ENCODE measurements at places on chromosomes 3 and 15. TPM values are rescaled to one million over a fixed set of nuclear protein-coding genes. Genes with fewer than 3 reads are reported as not detected.
A peak's percentile ranks its signal among the peaks of the same experiment; 100 is the strongest.

DNA sequence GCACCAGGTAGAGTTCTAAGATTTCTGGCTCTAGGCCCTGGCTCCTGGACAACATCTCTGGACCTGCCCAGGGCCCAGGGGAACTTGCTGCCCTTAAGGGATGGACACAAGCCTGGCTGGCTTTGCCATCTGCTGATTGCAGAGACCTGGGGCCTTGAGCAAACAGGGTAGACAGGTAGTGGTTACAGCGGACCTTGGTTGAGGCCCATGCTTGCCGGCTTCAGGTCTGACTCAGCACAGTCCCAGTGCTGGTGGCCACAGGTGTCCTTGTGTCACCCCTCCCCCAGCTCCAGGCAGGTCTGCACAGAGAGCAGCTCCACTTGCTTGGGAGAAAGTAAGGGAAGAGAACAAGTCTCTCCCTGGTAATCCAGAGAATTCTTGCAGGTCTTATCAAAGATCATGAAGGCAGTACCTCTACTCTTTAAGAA, 15.9 kb upstream of the ACTL6A start:
- peak; percentile 67 for DNase-seq

- DNase-seq = no peak
Measured at GRCh38 chr15:24734396-24734795, 58.8 kb downstream of the NPAP1 start.

DNA sequence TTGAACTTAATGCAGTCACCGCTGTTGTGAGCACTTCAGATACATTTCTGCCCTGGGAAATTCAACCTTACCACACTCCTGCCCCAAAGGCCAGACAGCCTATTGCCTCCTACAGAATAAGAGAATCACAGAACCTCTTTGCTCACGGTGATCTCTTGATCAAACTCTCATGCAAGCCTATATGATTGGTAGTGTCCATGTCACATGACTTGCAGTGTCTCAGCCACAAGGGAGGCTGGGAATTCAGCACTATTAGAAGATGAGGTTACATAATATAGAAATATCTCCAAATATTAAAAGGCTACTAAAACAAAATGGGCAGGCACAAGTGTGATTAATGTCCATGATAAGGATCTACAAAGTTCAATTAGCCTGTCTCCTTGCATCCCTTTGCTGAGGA, 3.8 kb upstream of the PCOLCE2 start:
- no peak for DNase-seq

DNA sequence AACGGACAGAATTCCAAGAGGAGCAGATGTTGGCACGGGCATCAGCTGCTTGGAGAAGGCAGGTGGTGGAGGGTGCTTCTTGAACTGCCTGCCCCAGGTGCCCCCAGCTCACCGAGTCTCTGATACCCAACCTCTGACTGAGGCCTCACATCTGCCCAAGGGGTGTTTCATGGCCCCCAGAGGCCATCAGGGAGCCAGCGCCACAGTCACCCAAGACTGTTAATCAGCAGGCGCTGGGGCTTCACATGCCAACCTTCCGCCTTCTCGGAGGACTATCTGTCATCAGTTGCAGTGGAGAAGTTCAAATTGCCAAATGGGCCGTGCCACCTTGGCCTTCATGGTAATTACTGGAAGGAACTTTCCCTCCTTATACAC, 61.9 kb upstream of the SLC6A1 start:
- DNase-seq = no peak

GRCh38 chr3:197550489-197550888, 5.3 kb downstream of the BDH1 start:
- DNase-seq = no peak

Gene SI
- total RNA-seq = 78.4 TPM

DNA sequence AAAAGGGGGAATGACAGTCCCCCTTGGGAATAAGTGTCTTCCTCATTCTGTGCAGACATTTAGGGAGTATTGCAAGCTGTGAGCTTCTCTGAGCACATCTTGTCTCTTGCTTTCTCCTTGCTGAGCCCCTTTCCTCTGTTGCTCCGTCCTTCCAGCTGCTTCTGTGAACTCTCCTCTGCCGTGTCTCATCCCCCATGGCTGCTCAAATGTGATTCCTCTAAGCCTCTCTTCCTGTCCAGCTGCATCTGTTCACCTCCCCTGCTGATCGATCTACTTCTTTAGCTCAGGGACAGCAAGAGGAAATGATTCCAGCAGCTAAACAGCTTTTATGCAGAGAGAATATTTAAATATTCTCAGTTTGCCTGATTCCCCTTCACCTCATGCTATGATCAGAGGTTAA, 328.0 kb upstream of the DNAJC19 start:
- DNase-seq = no peak

DNA sequence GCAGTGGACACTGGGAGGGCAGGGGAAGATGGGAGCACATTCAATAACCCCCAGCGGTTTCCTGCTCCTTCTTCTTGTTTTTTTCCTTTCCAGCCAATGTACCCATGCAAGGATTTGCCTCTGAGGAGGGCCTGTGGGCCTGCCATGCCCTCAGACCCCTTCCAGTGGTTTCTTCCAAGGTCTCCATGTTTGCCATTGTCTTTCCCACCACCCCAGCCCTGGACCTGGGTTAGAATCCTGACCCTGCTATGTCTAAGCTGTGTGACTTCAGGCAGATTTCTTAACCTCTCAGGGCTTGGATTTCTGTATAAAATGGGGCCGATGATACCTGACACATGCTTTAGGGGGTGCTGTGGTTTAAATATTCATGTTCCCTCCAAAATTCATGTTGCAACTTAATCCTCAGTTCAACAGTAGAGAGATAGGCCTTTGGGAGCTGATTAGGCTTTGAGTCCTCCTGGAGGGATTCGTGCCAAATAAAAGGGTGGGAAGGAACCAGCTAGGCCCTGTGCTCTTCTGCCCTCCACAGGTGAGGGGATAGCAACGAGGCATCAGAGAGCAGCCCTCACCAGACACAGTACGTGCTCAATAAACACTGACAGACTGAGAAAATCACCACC, 46.3 kb upstream of the FLNB start:
- no peak for DNase-seq

DNA sequence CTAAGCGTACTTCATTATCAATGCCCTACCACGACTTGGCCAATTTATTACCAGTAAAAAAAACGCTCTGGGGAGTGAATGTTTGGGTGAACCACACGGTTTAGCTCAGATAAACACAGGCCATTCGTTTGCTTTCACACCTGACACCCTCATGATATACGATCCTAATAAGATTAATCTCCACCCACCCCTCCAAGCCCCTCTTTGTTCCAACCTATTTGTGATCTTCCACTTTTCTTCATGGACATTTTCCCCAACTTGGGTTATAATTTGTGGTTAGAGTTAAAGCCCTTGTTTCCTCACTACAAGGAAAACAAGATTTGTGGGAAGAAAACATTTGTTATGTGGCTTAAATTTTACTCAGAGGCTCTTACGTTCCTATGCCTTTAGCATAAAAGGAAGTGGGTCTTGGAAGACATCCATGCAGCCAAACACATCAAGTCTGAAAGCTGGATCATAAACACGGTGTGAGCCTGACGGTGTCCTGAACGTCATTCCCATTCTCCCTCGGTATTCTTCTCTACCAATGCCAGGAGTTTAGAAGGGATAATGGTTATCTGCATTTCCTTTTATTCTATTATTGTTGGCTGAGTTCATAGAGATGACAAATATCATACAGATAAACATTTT, 518.9 kb downstream of the NR2F2 start:
- DNase-seq = no peak

- DNase-seq = peak; percentile 76
Measured at GRCh38 chr3:107690522-107691138, 167.9 kb downstream of the BBX start.
